ENCODE measurements at places on chromosomes 7 and 10.

DNA sequence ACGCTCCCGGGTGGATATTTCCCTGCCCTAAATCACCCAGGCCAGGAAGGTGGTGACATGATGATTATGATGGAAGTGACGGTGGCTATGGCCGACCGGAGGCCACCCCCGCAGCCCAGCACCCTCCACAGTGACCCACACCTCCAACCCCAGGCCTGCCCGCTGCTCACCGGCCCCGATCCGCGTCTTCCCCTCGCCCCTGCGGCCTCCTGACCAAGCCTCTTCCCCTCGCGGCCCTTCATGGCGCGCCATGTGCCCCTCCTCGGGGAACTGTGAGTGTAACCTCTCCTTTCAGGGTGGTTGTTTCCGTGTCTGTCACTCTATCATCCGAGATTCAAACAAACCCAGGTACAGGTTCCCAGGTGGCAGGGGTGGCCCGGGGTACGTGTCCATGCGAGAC is 78.3 kb downstream of the UNCX start:
- DNase-seq: no peak

DNA sequence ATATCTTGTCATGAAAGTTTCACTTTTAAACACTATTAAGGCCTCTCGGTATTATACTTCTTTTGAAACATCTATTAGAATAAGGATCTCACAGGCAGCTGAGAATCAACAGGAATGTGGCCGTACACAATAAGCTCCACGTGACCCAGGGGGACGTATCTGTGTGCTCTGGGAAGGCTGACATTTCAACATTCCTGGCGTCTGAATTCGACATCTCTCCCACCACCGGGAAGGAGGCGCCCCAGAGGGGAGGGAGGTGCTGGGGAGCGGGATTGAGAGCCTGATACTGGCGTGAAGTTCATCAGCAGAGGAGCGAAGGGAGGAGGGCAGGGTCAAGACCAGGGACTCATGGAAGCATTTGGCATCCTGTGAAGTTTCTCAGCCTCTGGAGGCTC is 401.3 kb downstream of the DNAJB6 start:
- no peak for DNase-seq

GRCh38 chr7:155533827-155534690 is 12.3 kb downstream of the CNPY1 start:
- no peak for DNase-seq

- DNase-seq: no peak
These were observed 19.5 kb downstream of the TAS2R41 start for GRCh38 chr7:143497008-143497795.

GRCh38 chr10:97904018-97904381 is 54.4 kb downstream of the GOLGA7B start:
- DNase-seq: peak; percentile 34

GRCh38 chr10:48818081-48818480 is 121.6 kb downstream of the LRRC18 start:
- DNase-seq: no peak

- DNase-seq: no peak
These were observed 38.2 kb downstream of the GBX1 start for GRCh38 chr7:151129117-151129959.

DNA sequence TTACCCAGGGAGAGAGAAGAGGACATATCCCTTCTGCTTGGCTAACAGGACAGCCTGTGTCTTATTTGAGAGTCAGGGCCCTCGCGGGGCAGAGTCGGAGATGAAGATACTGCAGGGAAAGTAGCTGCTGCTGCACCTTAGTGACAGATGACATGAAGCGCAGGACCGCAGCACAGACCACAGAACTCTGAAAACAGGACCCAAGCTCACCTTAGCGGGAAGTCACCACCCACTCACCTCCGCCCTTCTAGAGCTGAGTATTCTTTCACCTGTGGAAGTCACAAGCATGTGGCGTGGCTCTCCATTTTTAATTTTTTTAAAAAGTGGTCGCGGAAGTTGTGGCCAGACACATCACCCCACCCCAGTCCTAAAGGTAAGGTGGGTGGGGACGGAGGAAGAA is 191.4 kb downstream of the FAM107B start:
- DNase-seq: no peak

Data from Right ventricle myocardium superior (tissue), 1 donor.